ENCODE measurements at places on chromosomes 2 and 18. TPM values are rescaled to one million over a fixed set of nuclear protein-coding genes. Genes with fewer than 3 reads are reported as not detected.

Gene ALPP
- polyA plus RNA-seq, result not detected

GRCh38 chr18:25561918-25562317, 210.0 kb upstream of the ZNF521 start:
- DNase-seq, result no peak

DNA sequence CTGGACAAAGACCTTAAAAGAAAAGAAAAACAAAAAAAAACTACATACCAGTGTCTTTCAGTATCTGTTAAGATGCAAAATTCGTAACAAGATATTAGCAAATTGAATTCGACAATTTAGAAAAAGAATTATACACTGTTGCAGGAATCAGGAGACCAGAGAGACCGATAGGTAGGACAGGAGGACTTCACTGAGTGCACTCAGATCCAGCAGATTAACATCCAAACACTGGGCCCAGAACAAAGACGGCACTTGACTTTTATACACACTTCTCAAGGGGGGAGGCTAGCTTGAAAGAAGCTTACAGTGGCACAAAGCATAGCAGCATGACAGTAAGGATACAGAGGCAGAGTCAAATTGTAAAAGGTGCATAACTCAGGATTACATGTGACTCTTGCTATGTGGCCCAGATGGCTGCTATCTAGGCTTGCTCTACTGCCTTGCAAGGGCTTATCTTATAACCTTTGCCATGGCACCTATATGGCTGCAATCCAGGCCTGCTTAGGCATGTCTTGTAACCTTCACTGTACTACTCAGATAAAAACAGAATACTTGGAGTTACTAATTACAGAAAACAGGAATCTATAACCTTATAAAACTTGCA, 507.3 kb upstream of the LRRTM4 start:
- DNase-seq, result no peak

Gene MOB1A
- polyA plus RNA-seq, result 19.1 TPM

DNA sequence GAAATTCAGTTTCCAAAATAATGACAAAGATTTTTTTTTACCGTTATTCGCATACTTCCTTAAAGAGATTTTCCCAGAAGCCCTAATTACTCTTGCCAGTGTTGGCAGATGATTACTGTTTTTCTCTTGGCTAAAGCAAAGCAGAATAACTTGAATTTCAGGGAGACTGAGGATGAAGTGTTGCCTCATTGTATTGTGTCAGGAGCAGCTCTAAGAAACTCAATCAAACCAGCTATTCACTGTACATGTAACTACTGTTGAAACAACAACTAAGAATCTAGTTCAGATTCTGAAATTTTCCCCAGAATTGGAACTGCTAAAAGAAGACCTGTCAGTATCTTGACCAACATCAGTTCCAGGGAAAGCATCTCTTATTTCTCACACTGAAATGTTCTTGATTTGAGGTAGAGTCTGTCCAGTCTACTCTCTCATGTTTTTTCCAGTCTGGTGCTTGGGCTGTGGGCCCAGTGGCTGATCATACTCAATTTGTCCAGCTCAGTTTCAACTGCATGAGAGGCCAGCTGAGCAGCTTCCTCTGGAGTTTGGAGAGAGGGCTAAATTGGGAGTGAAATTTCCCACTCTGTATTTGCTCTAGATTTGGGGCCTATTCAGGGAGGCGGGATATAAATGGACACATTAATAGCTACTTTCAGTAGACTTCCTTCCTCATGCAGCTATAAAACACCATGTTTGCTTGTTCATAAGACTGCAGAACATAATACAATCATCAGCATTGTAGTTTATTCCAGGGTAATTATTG, 78.5 kb downstream of the PPP1R1C start:
- no peak for DNase-seq

Gene GALNT13
- polyA plus RNA-seq, result not detected

GRCh38 chr2:234880551-234881211, 71.1 kb upstream of the SH3BP4 start:
- DNase-seq, result no peak

Gene LRP2
- not detected for polyA plus RNA-seq

Gene TCF7L1
- polyA plus RNA-seq, result 3.2 TPM

- DNase-seq, result peak; percentile 10
Measured at GRCh38 chr2:152025678-152026287, 73.1 kb downstream of the CACNB4 start.

Gene CYTIP
- not detected for polyA plus RNA-seq

Gene RGPD8
- 1.8 TPM for polyA plus RNA-seq

- DNase-seq, result no peak
Measured at GRCh38 chr2:95018861-95019550, 6.5 kb upstream of the MAL start.

DNA sequence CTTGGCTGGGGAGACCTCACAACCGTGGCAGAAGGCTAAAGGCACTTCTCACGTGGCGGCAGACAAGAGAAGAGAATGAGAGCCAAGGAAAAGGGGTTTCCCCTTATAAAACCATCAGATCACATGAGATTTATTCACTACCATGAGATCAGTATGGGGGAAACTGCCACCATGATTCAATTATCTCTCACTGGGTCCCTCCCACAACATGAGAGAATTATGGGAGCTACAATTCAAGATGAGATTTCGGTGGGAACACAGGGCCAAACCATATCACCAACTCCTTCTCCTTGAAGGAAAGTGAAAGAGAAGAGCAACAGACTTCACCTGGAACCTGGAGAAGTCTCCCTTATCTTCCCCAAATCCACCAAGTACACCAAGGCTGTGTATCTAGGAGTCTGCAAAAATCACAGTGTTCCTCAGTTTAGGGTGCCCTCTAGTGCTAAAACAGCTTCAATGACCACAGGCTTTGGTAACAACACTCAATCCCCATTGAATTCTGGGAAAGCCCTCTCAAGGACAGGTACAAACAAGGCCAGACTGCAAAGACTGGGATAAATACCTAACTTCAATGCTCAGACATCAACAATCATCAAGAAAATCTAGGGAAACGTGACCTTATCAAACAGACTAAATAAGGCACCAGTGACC, 148.8 kb upstream of the SRD5A2 start:
- DNase-seq, result no peak

- DNase-seq, result no peak
Measured at GRCh38 chr2:199370150-199370780, 87.5 kb downstream of the SATB2 start.

GRCh38 chr2:54396107-54396506, 60.0 kb upstream of the SPTBN1 start:
- no peak for DNase-seq

GRCh38 chr2:195659114-195659513, 2.1 kb downstream of the SLC39A10 start:
- no peak for DNase-seq

DNA sequence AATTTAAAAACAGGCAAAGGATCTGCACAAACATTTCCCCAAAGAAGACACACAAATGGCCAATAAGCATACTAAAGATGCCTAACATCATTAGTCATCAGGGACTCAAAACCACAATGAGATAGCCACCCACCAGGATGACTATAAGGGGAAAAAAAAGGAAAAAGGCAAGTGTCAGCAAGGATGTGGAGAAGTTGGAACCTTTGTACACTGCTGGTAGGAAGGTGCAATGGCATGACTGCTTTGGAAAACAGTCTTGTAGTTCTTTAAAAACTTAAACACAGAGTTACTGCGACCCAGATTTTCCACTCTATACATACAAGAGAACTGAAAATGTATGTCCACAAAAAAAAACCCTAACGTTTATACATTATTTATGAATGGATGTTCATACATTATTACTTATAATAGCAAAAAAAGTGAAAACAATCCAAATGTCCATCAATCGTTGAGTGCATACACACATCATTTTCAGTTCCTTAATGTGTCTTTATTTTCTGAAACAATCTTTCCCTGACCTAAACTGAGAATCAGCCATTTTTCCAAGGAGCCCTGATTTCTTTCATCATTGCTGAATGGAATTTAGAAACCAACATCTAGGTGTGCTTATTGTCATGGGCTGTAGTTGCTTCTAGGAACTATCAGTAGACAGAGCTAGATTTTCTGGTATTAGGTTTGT, 64.7 kb upstream of the TLK1 start:
- peak; percentile 74 for DNase-seq

DNA sequence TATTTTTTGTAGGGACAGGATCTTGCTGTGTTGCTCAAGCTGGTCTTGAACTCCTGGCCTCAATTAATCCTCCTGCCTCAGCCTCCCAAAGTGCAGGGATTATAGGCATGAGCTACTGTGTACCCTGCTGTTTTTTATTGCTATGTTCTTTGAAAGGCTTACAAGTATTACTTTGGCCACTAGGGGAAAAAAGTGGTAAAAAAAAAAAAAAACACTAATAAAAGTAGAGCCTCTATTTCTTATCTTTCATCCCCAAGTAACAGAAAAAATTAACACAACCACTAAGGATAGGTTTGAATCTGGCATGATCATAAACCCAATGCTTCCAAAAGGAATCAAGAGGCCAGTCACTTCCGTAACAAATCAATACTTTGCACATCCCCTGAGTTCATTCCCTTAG, 11.6 kb downstream of the NOL10 start:
- no peak for DNase-seq

Gene SPATA3
- polyA plus RNA-seq, result not detected

All from BJ (cell line).